ENCODE measurements at places on chromosomes 5 and 9.

DNA sequence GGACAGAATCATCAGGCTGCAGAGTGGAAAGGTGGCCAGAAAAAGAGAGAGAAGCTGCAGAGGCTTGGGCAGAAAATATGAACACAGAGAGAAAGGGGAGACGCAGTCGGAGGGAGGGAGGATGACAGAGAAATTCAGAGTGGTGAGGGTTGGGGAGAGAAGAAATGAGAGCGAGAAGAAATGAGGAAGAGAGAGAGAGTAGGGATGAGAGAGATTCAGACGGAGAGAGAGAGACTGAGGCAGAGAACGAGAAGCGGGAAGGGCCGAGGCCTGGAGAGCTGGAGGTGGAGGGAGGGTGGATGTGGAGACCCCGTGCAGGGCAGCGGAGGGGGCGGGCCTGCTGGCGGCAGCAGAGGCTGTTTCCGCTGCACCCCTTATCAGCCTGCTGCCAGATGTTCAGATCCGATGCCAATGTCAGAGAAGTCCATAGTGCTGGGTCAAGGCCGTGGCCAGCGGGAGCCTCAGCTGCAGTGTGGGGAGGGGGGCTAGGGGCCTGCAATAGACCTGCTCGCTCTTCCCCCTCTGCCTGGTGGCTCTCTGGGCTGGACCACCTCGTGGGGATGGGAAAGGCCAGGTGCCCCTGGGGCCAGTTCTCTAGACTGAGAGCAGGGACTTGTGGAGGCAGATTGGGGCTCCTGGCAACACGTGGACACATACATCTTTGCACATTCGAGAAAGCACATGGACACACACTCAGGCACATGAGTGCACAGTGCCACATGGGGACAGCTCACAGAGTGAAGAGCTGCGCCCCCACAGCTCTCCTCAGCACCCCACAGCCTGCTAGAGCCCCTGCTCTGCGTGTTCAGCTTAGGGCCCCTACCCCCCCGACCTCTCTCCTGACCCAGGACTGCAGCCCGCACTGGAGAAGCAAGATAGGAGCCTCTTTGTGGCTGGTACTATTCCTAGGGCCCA, 4.9 kb upstream of the NR5A1 start:
- no peak for DNase-seq

- DNase-seq, result no peak
Observed at GRCh38 chr5:177526191-177526590, 9.4 kb upstream of the DDX41 start.

DNA sequence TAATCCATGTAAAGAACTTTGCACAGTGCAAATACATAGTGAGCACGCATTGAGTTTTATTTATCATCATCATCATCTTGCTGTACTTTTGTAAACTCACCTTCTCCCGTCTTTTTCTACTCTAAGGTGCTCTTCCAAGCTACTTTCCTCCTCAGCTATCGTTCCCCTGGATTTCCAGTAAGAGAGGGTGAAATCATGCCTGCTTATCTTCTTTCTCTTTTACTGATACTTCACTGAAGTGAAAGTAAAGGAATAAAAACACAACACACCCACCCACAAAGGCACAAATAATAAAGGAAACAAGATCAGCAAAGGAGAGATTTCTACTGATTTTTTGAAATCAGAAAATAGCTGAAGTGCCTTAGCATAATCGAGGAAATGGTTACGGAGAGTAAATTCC, 509.9 kb downstream of the RAB3C start:
- DNase-seq, result no peak

- no peak for DNase-seq
Observed at GRCh38 chr9:111759762-111760639, 34.7 kb downstream of the SHOC1 start.

DNA sequence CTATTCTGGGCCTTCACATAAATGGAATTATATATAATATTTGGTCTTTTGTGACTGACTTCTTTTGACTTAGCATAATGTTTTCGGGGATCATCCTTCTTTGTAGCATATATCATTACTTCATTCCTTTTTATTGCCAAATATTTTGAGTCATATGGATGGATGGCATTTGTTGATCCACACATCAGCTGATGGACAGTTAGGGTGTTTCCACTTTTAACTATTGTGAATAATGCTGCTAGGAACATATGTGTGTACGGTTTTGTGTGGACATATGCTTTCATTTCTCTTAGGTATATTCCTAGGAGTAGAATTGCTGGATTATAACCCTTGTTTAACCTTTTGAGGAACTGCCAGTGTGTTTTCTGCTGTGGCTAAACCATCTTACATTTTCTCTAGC, 249.6 kb downstream of the FANCC start:
- DNase-seq, result no peak

- DNase-seq, result no peak
Observed at GRCh38 chr5:116375926-116376325, 198.7 kb downstream of the SEMA6A start.

- no peak for DNase-seq
Observed at GRCh38 chr9:126799034-126799433, 5.8 kb upstream of the ZBTB43 start.

DNA sequence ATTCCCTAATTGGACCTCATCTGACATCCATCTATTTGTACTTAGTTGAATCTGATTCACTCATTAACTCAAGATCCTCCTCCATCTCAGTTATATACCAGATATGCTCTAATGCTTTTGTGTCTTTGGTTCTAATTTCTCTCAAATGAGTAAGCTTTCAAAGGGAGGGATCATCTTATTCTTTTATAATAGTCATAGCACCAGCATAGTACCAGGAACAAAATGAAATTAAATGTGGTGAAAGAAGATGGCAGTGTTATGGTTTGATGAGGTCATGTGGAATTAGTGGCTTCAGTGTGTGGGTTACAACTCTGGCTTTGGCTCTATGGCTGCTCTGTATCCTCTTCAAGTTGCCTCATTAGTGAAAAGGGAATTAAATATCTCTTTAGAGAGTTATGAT, 32.5 kb upstream of the ZNF366 start:
- DNase-seq, result no peak

DNA sequence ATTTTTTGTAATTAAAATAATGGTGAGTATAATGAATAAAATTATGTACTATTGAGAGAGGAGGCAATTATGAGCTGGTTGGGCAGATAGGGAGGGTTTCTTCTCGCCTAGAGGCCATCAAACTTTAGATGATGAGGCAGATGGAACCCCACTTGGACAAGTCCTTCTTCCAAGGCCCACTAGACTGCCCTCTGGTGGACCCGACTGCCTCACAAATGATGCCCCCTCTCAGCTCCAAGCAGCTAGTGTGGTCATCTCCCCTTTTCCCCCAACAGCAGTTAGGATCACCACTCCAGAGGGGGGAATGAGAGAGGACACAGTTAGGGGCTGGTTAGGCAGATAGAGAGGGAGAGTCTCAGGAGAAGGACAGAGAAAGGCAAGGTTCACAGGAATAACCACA, 348.0 kb upstream of the CDH18 start:
- no peak for DNase-seq

DNA sequence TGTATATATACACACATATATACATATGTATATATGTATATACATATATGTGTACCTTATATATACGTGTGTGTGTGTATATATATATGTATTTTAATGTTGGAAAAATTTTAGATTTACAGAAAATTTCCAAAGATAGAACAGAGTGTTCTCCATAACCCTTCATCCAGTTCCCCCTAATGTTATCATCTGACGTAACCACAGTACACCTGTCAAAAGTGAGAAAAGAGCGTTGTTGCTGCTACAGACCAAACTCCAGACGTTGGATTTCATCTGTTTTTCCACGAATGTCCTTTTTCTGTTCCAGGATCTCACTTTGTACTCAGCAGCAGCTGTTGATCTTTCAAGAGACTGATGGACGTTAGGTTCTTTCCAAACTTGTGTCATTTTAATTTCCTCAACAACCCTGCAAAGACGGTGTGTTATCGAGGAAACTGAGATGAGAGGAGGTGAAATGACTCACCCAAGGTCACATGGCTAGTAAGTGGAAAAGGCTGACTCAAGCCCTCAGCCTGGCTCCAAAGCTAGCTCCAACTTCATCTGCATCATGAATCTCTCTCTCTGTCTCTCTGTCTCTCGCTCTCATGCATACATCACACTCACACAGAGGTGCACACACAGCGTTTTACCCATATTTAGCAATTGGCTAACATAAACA, 17.0 kb upstream of the NTNG2 start:
- no peak for DNase-seq

DNA sequence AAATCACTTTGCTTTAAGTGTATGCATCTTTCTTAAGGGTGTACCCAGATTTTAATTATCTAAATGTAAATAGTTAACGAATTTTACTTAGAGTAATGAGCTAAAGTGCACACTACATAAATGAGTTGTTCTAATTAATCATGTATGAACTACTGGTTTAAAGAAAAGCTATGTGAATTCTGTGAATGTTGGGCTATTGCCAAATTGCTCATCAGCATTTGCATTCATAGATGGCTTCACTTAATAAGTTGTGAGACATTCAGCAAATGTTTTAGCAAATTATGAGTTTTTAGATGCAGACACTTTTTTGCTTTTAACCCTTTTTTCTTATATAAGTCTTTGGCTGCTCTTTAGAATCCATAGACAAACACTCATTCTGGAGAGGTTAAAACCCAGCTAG, 175.7 kb downstream of the PBX3 start:
- DNase-seq, result no peak

DNA sequence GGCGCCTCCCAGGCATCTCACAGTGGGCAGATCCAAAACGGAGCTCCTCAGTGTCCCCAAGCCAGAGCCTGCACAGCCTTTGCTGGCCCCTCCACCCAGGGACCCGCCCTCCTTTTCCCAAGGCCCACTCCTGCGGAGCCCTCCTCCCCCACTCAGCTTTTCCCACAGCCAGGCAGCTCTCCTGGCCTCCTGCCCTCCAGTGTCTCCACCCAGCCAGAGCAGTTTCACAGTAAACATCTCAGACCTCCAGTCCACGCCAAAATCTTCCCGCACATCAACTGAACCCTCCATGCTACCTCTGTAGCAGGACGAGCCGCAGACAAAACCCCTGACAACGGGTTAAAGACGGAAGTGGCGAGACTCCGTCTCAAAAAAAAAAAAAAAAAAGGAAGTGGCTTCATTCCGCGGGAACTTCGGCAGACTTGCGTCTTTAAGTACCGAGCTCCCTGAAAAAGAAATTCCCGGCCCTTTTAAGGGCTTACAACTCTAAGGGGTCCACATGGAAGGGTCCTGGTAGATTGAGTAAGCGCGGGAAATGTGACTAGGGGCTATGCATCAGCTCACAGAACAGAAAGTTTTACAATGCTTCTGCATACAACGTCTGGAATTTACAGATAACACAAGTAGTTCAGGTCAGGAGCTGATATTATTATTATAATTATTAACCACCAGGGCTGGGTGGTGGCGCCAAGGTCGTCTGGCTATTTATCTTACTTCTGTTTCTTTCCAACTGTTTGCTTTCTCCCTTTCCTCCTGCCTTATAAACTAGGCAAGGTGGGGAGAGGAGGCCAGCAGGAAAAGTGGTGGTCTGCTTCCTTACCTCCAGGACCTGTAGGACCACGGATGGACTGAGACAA, 11.4 kb upstream of the GRIN1 start:
- no peak for DNase-seq

DNA sequence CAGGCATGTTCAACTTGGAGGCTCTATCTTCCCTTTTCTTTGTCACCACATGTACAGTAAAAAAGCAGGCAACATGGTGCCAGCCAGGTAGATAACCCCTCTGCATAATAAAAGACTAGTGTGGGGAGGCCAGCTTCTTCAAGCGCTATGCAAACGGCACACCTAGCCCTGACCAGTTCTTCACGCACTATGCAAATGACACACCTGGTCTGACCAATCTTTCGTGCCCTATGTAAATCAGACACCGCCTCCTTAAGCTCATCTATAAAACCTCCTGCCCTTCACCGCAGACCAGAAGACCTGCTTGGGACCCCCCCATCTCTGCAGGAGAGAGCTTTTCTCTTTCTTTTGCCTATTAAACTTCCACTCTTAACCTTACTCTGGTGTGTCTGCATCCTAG, 28.1 kb upstream of the UGCG start:
- DNase-seq, result no peak

GRCh38 chr5:31449174-31449573, 82.7 kb downstream of the DROSHA start:
- DNase-seq, result no peak

DNA sequence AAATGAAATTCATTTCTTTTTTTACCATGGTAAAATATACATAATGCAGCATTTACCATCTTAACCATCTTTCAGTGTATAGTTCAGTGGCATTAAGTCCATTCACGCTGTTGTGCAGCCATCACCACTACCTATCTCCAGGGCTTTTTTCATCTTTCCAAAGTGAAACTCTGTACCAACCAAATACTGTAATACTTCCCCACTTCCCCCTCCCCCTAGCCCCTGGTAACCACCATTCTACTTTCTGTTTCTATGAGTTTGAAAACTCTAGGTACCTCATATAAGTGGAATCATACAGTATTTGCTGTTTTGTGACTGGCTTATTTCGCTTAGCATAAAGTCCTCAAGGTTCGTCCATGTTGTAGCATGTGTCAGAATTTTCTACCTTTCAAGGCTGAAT, 23.4 kb downstream of the SPAAR start:
- no peak for DNase-seq

DNA sequence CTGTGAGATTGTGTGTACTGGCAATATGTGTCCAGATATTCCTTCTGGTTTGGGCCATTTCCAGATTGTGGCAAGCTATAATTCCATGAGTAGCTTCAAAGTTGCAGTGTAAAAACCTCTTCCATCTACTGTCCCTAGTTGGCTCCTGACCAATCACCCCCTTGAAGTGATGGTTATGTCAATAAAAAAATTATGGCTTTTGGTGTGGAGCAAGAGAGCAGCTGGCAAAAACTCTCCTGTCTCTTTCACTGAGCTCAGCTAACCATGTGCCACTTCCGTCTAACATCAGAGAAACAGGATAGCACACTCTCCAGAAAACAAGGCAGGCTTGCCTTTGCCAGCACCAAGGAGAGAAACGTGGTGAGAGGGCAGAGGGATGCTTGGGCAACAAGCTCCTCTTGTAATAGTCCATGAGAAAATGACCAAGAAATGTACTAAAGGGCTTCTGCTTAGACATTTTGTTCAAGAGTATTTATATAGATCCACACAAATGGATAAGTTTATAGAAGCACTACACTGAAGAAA, 914.4 kb upstream of the SEMA6A start:
- DNase-seq, result no peak

DNA sequence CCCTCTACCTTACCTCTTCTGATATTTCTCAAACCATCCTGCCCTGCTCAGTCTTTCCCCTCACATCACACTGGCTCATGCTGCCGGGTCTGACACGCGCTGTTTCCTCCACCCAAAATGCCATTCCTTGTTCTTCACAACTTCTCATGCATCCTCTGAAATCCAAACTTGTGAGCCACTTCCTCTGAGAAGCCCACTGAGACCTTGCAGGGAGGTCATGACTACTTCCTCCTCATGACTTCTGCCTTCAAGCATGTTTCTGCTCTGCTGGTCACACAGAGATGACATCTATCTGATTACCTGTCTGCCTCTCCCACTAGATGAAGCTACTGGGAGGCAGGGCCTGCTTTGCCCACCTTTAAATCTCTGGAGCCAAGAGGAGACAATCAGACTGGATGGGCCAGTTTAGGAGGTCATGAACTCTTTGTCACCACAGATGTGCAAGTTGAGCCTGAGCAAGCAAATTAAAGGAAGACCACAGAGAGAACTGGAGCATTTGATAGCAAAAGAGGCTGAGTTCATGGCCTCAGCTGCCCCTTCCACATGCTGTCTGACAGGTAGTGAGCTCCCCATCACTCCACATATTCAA, 119.8 kb upstream of the TBC1D2 start:
- DNase-seq, result no peak
